ENCODE measurements at places on chromosomes 5 and 9.

DNA sequence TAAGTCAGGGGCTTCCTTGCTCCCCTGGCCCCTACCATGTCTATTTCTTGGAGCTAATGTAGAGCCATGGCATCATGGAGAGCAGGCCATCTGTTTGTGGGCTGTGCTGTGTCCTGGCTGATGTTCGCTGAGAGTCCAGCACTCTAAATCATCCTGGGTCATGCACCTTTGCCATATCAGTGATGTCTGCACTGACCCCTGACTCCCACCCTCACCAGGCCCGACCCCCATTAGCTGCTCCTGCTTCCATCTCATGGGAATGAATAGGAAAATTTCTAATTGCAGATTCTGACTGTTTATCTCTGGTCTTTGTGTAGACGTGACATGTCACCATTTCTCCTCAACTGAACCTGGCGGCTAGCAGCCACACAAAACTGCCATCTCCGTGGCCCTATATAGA is 236.9 kb downstream of the NSG2 start:
- no peak for DNase-seq

DNA sequence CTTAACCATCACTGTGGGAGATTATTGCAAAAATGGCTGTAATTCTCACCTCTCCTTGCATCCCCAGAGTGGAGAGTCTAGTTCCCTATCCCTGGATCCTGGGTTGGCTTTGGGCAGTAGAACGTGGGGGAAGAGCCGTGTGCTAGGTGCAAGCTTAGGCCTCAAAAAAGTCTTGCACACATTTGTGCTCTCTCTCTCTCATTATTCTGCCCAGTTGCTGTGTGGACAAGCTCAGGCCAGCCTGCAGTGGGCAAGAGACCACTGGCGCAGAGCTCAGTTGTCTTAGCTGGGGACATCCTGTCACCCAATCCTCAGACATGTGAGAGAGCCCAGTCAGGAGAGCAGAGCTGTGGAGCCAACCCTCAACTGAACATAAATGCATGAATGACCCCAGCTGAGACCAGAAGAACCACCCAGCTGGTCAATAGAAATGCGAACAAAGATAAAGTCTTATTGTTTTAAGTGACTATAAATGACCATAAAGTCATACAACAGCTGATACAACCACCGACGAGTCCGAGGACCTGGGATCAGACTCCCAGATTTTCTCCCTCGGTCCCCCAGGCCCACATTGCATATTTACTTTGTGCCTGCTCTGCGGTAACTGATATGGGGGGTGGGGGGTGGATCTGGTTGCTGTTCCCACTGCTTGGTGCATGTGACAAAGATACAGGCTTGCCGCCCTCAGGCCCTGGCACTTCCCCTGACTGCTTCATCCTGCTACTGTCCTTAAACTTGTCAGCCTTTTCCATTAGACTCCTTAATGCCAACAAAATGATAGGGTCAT is 166.4 kb upstream of the MVB12B start:
- DNase-seq: no peak

DNA sequence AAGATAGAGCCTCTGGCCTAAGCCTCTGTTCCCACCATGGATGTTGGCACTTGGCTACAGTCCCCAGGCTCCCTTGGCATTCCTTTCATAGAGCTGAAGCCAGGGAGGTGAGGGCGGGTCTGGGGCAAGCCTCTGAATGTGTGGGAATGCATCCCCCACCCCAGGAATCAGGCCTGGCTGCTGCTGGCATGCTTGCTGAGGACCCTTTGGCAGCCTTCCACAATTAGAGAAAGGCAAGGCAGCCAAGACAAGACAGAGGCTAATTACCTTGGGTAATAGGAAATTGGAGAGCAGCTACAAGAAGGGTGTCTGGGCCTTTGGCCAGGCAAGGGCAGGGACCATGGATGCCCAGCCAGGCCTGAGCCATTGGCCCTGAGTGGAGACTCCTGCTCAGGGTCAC is 204.4 kb upstream of the TRIM32 start:
- DNase-seq: no peak

DNA sequence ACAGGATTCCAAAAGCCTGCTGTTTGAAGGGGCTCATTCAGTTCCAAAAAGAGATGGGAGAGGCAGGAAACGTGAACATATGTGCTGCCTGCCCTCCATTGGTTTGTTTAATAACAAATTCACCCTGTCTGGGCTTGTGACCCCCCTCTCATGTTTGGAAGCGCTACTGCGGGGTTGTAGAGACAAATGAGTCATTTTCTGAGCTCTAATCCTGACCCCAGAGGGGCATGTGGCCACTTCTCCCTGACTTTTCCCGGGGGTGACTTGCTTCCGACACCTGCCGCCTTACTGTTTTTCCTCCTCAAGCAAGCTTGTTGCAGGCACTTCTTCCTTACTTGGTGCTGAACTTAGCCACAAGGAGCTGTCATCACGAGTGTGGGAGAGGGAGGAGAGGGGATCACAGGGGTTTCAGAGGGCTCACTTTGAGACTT is 75.9 kb downstream of the LMNB1 start:
- no peak for DNase-seq

DNA sequence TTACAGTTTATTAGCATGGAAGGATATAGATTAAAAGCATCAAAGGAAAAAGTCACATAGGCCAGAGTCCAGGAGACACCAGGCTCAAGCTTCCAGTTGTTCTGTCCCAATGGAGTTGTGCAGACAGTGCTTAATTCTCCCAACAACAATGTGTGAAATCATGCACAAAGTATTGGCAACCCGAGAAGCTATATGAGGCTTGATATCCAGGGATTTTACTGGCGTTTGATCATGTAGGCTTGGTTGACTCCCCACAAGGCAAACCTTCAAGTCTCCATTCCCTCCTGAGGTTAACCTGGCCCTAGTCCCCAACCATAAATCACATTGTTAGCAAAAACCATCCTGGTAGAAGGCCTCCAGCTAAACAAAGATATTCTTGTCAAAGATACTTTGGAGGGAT is 141.5 kb downstream of the ADAMTS19 start:
- DNase-seq: no peak
